Hippocampal formation (tissue), 2 donors: ENCODE measurements at places on chromosomes 2 and 18.

DNA sequence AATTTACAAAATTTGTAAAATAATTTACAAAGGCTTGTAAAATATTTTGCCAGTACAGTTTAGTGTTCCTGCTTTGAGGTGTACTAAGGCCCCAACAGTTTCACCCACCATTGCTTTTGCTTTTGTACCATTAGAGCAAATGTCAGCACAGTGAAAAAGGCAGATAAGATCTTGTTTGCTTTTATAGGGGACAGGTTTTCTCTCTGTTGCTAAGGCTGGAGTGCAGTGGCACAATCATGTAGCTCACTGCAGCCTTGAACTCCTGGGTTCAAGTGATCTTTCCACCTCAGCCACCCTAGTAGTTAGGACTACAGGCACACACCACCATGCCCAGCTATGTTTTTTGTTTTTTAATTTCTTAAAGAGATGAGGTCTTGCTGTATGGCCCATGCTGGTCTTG lies 19.6 kb upstream of the NPC1 start:
- no peak for DNase-seq

- no peak for DNase-seq
Measured at GRCh38 chr2:111007757-111008688, 112.7 kb upstream of the BCL2L11 start.

DNA sequence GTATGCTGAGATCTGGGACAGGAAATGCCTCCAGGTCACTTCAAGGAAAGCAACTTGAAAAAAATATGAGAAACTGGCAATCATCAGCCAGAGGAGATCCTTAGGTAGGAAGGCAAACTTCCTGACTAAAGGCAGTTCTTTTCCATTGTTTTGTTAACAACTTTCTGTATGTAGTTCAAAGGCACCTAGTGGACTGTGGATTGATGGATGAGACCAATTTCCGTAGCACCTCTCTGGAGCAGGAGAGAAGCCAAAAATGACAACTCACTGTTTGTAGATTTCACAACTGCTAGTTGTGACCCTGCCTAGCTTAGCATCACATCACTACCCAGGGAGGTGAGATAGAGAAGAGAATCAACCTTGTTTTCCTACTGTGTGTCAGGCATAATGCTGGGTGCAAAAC lies 21.8 kb upstream of the NOSTRIN start:
- no peak for DNase-seq

DNA sequence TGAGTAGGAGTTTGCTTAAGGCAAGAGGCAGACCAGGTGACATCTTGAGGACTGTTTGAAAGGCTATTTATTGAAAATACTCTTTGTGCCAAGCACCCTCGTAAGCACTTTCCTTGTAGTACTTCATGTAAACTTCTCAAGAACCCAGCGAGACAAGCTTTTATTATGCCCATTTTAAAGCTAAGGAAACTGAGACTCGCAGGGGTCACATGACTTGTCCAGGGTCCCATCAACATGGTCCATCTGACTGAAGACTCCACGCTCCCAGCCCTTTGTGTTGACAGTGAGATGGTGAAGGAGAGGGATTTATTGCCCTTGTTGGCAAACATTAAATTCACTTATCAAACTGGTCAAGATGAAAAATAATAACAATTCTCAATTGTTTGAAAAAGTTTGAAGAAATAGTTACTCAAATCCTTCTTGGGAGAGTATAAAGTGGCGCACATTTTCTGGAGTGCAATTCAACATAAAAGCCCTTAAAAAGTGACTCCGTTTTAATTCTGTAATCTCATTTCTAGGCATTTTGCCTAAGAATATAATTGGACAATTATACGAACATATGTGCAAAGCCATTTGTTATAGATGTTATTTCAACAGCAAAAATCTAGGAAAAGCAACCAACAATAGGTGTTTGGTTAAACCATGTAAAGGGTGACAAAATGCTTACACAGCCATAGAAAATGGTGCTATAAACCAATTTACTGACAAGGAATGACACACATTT lies 270.5 kb upstream of the NCKAP5 start:
- DNase-seq, result no peak
